HS-5 (cell line): ENCODE measurements at places on chromosomes 7 and 10.
A peak's percentile ranks its signal among the peaks of the same experiment; 100 is the strongest.

DNA sequence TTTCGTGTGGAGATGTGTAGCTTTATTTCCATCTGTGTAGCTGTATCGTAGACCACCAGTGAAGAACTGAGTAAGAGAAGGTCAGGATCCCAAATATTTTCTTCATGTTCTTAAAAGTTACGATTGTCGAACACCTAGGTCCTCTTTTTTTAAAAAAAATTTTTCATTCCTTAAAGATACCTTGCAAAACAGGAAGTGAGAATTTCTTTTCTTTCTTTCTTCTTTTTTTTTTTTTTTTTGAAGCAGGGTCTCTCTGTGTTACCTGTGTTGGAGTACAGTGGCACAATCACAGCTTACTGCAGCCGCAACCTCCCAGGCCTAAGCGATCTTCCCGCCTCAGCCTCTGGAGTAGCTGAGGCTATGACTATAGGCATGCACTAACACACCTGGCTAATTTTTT is 60.8 kb downstream of the PHTF2 start:
- no peak for DNase-seq

GRCh38 chr10:105356626-105357025 is 715.5 kb downstream of the SORCS3 start:
- DNase-seq = no peak

DNA sequence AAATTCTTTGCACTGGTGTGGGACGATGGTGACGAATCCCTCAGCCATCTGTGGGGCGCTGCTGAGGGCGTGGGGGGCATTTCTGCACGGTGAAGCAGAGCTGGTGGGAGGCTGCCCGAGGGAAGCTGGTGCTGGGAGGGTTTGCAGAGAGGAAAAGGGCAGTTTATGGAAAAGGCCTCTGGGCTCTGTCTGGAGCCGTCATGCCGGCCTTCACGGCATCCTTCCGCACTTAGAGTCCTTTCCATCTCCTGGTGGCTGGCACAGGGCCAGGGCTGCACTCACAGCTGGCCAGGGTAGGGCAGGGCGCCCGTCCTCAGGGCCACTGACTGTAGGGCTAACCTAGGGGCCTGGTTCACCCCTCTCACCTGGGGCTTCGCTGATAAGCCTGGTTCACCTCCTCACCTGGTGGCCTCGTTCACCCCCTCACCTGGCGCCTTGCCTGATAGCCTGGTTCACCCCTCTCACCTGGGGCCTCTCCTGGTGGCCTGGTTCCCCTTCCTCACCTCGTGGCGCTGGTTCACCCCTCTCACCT is 598 bp upstream of the AMZ1 start:
- DNase-seq = no peak

GRCh38 chr7:130384371-130384801 is 4.1 kb downstream of the CPA1 start:
- no peak for DNase-seq

- no peak for DNase-seq
Observed at GRCh38 chr7:111931016-111931517, 275.1 kb downstream of the DOCK4 start.

- DNase-seq = no peak
Observed at GRCh38 chr7:77727936-77728701, 31.9 kb downstream of the RSBN1L start.

DNA sequence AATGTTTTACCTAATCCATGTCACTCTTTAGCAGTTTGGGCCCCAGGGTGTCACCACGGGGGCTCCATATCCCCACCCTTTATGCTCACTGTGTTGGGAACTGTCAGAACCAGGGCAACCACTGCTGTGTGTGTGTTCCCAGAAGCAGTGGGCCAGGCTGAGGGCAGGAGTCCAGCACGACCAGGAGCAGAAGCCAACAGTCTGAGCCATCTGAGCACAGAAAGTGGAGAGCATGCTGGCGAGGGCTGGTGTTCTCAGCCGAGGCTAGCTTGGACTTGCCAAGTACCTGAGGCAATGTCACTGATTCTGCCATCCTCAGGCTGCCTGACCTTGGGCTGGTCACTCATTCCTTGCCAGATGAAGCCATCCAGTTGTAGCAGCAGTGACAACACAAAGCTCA is 285.0 kb downstream of the BMPER start:
- DNase-seq = no peak

DNA sequence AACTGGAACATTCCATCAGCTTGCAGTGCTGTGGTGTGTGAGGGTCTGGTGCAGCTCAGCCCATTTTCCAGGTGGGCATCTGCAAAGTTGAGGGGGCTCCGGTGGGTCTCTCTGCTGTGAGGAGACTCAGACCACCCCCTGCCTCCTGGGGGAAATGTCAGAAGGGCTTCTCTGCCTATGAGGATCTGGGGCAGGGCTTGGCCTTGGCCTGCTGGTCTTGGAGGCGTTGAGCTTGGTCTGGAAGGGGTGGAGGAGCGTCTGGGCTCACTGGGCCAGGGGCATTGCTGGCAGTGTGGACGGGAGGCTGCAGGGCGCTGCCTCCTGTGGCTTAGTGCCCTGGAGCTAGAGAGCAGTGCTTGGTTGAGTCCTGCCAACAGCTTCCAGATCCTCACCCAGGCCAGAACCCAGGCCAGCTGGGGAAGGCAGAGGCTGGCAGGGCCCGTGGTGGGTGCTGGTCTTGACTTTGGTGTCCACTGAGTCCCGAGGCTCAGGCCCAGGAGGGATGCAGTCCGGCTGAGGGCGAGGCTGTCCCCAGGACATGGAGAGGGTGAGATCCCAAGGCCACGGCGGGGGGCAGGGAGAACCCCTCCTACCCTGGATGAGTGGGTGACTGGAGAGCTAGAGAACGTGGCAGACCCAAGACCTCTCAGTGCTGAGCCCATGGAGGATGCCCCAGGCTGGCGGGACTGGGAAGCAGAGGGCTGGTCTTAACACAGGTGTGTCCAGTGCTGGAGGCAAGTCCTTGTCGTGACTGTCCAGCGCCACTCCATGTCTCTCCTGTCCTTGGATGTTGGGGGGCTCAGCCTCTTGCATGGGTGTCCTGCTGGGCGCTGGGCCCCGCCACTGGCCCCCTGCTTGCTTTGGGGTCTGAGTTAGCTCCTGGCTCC is 2.8 kb downstream of the SPRN start:
- no peak for DNase-seq

DNA sequence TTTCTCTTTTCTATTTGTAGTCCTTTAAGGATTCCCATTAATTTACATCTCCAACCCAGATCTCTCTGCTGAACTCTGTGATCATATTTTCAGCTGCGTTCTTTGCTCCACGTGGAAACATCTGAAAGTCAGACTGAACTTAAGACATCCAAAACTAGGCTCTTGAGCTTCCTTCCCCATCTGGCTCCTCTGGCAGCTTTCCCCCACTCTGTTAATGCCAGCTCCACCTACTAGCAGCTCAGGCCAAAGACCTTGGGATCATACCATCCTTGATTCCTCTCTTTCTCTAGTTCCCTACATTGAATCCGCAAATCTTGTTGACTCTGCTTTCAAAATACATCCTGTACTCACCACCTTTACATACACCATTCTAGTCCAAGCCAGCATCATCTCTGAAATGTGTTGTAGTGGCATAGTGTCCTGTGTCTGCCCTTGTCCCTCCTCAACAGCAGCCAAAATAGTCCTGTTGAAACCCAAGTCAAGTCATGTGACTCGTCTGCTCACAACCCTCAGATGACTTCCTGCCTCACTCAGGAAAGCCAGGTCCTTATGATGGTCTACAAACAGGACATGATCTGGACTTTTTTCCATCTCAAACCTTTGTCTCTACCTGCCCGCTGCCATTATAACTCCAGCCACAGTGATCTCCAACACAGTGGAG is 7.0 kb downstream of the REEP3 start:
- DNase-seq = no peak

DNA sequence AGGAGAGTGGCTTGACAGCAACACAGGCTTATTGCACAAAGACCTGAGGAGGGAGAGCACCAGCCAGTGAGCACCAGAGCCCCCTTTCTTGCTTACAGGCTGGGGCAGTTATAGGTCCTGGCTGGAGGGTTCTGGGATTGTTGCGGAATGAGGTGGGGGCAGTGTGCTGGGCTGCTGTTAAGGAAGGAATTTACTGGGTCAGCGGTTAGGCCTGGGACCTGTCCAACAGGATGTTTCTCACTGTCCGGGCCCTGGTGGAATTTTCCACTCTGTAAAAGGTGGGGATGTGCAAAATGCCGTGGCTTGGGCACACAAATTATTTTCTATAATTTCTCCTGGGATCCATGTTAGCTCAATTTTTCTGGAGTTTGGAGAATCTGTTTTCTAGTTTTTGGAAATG is 757.3 kb downstream of the TYW1 start:
- DNase-seq = no peak

- no peak for DNase-seq
Observed at GRCh38 chr10:19576576-19576975, 239.7 kb upstream of the PLXDC2 start.

- no peak for DNase-seq
Observed at GRCh38 chr7:41010418-41010817, 692.5 kb downstream of the INHBA start.

GRCh38 chr7:149377386-149377785 is 83.5 kb downstream of the ZNF777 start:
- DNase-seq = no peak

DNA sequence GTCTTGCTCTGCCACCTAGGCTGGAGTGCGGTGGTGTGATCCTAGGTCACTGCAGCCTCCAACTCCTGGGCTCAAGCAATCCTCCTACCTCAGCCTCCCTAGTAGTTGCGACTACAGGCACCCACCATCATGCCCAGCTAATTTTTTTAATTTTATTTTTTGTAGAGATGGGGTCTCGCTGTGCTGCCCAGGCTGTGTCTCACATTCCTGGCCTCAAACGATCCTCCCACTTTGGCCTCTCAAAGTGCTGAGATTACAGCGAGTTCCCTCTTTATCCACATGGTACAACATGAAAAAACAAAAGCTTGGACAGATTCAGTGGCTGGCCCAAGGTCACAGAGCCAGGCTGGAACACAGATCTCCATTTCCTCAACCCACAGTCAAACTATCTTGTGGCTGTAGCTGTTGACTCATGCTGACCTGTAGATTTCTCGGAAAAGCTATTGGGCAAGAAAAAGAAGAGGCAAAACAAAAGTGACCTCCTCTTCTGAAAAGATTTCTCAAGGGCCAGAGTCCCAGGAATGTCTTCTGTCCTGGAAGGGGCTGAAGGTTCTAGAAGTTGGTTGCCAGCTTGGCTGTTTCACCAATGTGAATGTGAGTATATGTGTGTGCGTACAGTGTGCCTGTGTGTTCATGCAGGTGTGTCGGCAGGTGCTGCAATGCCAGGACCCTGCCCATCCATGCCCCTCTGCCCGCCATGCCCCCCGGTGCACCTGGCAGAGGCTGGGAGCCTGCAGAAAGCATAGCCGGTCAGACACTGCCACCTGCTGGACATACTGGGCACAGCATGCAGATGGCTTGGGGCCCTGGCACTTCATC is 28.4 kb downstream of the TMEM130 start:
- DNase-seq = peak; percentile 42

DNA sequence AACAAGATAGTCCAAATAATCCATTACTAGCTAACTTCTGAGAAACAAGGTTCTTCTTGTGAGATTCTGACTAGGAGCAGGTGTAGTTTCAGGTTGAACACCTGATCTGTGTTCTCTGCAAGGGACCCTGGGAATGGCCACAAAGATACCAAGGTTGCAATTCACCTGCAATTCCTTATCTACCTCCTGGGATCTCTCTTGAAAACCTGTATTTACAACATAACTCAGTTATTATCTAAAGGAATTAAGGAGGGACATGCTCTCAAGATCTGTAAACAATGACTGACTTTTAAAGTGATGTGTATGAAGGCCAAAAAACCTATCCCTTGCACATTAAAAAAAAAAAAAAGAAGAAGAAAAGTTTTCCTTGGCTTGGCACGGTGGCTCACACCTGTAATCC is 54.8 kb downstream of the ABLIM1 start:
- no peak for DNase-seq
